ENCODE measurements at places on chromosomes 12 and 14.

- DNase-seq: peak; percentile 72
Measured at GRCh38 chr14:49497725-49498348, 88.3 kb downstream of the RPS29 start.

GRCh38 chr14:99909513-99910064, 116.4 kb downstream of the EML1 start:
- DNase-seq: no peak

DNA sequence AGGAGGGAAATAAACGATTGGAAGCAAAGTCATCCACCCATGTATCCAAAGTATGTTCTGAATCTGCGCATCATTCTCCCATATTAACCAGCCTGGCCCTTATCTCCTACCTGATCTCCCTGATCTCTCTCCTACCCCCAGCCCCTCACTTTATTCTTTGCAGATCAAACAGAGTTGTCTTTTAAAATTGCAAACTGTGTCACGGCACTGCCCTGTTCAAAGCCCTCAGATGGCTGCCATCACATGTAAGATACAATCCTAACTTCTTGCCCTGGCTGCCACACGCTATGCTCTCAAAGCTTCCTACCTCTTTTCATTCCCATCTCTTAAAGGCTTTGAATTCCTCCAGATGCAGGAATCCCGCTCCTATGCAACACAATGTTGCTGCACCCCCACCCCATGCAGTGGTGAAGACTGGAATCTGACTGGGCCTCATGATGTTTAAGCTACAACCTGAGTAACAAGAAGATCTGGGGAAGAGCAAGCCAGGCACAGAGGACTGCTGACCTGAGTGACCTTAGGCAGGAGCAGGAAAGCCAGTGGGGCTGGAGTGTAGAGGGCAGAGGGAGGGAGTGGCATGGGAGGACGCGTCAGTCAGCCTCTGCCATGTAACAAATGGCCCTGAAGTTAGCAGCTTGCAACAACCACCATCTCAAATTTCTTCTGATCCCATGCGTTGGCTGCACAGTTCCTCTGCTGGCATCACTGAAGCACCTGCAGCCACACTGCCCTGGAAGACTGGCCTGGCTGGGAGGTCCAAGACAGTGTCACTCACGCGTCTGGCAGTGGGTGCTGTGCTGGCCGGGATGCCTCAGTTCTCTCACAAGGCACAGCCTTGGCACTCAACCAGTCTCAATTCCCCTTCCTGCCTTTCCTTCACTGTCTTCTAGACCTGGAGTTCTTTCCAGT, 382.8 kb downstream of the BCL11B start:
- no peak for DNase-seq

DNA sequence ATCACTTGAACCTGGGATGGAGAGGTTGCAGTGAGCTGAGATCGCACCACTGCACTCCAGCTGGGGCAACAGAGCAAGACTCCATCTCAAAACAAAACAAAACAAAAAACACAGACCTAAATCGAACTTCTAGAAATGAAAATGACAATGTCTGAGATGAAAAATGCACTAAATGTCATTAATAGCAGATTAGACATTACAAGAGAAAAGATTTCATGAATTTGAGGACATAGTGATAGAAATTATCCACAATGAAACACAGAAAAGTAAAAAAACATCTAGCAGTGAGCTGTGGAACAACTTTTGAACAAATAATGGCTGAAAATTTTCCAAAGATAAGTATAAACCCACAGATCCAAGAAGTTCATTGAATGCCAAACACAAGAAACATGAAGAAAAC, 35.2 kb downstream of the BICDL1 start:
- no peak for DNase-seq

DNA sequence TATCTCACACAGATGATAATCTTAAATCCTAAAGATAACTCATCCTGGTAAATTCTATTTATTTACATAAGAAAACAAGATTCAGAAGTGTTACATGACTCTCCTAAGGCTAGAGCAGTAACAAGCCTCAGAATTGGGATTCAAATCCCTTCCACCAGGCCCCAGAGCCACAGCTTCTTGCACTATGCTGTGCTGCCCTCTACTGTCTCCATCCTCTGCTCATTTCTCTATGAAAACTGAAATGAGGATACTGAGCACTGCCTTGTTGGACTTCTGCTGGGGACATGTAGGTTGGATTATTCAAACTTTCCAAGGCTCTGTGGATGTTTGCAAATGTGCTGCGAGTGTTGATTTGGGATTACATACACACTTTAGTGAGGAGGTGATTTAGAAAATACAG, 23.5 kb upstream of the C12orf50 start:
- peak; percentile 28 for DNase-seq

DNA sequence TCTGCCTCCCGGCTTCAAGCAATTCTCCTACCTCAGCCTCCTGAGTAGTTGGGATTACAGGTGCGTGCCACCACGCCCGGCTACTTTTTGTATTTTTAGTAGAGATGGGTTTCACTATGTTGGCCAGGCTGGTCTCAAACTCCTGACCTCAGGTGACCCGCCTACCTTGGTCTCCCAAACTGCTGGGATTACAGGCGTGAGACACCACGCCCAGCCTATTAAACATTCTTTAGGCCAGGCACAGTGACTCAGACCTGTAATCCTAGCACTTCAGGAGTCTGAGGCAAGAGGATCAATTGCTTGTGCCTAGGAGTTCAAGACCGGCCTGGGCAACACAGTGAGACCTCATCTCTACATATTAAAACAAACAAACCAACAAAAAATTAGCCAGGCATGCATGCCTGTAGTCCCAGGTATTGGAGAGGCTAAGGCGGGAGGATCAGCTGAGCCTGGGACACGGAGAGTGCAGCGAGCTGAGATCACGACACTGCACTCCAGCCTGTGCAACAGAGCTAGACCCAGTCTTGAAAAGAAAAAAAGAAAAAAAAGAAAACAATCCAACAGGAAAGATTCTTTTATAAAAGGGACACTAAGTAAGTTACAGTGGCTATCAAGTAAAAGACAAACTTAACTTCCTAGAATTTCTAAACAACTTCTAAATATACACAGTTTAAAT, 70.2 kb downstream of the HECTD1 start:
- DNase-seq: no peak

- no peak for DNase-seq
Measured at GRCh38 chr14:61478971-61479473, 157.6 kb downstream of the PRKCH start.

- no peak for DNase-seq
Measured at GRCh38 chr12:33427071-33427470, 12.5 kb downstream of the SYT10 start.

DNA sequence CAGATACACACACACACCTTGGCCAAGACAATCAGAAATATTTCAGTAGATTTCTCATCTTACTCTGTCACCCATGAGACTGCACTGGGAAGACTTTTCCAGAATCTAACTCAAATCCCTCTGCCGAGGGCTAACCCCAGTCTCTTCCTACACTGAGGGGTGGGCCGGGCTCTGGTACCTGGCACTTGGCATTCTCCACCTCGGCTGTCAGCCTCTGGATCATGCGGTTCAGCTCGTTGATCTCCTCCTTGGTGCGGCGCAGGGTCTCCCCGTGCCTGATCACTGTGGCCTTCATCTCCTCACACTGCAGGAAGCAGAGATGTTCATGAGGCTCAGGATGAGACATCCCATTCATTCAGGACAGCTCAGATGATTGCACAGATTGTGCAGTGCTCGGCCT, 4.9 kb downstream of the KRT83 start:
- DNase-seq: no peak

- no peak for DNase-seq
Measured at GRCh38 chr14:94636744-94637412, 24.7 kb downstream of the SERPINA3 start.

GRCh38 chr14:50311972-50312733, at the start of the genes DMAC2L and L2HGDH:
TSS of gene DMAC2L (plus strand) at chr14:50312324. CDS start at chr14:50321488, 9,164 bp downstream.
TSS of gene L2HGDH (minus strand) at chr14:50312229. CDS start at chr14:50312150, 79 bp downstream.
- peak; percentile 98 for DNase-seq

GRCh38 chr12:76272287-76272686, 75.9 kb downstream of the BBS10 start:
- DNase-seq: no peak

DNA sequence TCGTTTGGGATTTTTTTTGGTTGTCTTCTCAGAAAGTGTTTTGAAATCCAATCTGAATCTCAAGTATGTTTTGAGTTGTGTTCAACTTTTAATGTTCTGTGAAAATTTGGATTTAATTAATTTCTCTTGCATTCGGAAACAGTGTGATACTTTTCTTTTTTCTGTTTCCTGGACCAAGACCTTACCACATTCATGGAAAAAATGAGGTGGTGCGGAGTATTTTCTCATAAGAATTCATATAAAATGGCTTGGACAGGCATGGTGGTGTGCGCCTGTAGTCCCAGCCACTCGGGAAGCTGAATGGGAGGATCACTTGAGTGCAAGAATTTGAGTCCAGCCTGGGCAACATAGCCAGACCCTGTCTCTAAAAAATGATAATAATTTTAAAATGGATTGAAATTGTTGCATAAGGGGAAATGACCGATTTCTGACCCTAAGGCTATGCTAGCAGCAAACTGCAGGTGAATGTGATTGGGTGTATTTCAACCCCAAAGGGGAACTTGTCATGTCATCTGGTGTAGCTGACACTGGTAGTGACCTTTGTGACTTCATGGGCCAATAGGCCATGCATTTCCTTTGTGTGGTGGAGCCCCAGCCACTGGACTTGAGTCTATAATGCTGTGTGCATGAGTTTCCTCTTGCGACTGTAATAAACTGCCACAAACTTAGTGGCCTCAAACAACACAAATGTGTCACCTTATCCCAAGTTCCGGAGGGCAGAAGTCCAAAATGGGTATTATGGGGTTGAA, 123.5 kb upstream of the RFLNA start:
- no peak for DNase-seq

DNA sequence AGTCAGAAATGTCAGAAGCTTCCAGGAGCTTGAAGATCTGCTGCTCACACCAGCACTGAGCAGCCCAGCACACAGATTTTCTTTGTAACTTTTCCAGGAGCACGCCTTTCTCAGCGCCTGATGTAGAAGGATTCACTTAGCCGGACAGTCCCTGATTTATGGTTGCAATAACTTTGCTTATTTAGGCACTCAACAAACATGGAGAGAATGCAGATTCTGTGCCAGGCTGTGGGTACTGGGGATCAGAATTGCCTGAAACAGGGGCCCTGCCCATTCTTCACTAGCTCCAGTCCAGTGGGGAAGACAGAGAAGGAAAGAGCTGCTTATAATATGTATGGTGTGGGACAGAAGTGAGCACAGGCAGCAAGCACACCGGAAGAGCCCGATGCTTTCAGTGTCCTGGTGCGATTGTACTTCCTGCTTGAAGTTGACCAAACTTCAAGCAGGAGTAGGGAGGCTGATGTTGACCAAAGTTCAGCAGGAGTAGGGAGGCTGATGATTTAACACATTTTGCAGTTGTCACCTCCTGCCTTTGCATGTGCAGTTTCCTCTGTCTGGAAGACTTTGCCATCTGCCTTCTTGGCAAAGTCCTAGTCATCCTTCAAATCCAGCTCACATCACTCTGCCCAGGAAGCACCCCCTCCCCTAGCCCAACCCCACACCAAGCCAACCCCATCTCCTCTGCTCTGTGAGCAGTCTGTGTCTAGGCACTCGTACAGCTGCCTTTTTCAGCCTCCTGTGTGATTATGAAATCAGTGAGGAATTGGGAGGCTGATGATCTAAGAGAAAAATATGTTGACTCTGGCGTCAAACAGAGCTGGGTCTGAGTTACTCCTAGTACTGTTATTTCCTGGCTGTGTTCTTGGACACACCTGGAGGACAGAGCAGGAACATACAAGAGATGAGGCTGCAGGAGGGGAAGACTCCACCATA, 12.0 kb upstream of the PRIMA1 start:
- DNase-seq: no peak

- no peak for DNase-seq
Measured at GRCh38 chr12:32264961-32265360, 134.4 kb upstream of the FGD4 start.

- DNase-seq: no peak
Measured at GRCh38 chr12:67073336-67073735, 195.8 kb upstream of the CAND1 start.

DNA sequence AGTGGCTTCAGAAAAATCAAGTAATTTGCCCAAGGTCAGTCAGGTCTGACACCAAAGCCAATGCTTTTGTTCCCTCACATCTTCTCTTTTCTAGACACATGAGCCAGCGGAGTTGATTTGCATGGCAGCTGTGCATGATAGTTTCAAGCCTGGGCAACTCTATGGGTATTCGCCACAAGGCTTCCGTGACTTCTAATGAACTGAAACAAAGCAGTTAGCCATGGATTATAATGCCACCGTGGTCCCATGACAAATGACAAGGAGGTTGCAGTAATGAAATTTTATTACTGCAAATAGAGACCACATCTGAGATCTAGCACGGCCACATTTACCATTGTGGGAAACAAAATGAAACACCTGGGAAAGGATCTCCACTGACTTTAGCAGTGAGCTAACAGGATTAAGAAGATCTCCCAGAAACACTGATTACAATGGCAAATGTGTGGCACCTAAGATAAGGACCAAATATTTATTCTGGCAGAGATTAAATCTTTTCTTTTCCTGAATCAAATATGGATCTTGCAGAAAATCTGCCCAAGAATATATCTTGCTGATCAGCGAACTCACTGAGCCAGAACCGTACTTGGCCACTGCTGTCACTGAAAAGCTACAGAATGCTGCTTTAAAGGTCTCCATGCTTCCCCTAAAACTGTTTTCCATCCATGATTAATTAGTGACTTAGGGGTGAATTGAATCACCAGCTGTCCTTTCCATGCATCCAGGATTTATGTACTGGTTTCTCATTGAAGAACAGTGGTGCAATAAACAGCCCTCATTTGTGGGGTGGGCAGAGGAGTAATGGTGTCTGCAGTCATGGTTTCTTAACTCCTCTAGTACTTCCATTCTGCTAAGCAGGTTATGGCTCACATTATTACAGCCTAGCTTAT, 551.0 kb downstream of the DIO2 start:
- DNase-seq: peak; percentile 23

DNA sequence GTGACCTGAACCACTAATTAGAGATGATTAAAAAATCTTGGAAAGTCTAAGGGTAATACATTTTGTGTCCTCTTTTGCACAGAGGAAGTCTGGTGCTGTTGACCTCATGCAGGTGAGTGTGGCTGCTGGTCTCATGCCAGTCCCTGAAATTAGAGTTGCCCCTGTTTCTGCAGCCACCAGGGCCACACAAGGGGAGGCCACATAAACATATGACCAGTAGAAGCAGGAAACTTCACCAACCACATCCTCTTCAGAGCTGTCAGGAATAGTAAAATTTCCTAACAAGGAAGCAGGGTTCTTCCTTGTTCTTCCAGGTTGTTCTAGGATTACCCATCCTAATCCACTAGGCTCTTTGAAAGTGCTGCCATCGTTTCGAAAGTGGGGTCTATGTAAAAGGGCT, 28.3 kb downstream of the PSMA6 start:
- no peak for DNase-seq

DNA sequence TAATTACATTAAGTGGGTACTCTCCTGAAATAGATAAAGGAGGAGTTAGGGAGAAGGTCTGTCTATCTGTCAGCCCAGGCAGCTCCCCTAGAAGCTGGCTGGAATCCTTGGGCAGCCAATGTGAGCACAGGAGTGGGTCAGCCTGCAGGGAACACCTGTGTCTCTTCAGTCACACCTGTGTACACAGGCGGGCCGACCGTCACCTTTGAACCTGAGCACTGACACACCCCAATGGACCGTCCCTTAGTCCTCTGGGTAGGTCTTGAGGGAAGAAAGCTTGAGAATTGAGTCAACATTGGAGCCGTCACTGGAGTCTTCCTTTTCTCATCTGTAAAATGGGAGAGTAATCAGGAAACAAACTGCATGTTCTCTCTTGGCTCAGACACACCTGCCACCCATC, 9.8 kb upstream of the GSC start:
- no peak for DNase-seq
